ENCODE measurements at places on chromosomes 6 and 20. TPM values are rescaled to one million over a fixed set of nuclear protein-coding genes. Genes with fewer than 3 reads are reported as not detected.

GRCh38 chr6:12174878-12175277 lies 115.3 kb upstream of the EDN1 start:
- no peak for DNase-seq

VEGFA gene
- total RNA-seq: 264 TPM

GNMT gene
- not detected for total RNA-seq

GRCh38 chr20:5161536-5162164 lies 34.8 kb downstream of the CDS2 start:
- DNase-seq: no peak
